Panc1 (cell line): ENCODE measurements at places on chromosomes 16 and 17. TPM values are rescaled to one million over a fixed set of nuclear protein-coding genes. Genes with fewer than 3 reads are reported as not detected.

Gene C16orf95
- total RNA-seq: 6.0 TPM

Gene SLC6A4
- not detected for total RNA-seq

Gene PRR35
- total RNA-seq: 2.2 TPM

Gene NHERF1
- 90.8 TPM for total RNA-seq

Gene SULT1A3
- total RNA-seq: 16.8 TPM

Gene ZG16
- not detected for total RNA-seq

Gene ITGAD
- not detected for total RNA-seq

Gene TEX14
- total RNA-seq: not detected

Gene SOX9
- total RNA-seq: 79.5 TPM

Gene KIF1C
- 117 TPM for total RNA-seq

Gene TNS4
- total RNA-seq: not detected

Gene C16orf86
- 0.80 TPM for total RNA-seq

Gene IQCK
- 15.5 TPM for total RNA-seq

Gene GABARAPL2
- 56.2 TPM for total RNA-seq

Gene ZNF469
- total RNA-seq: 1.3 TPM

Gene CLEC18B
- not detected for total RNA-seq

Gene TP53TG3B
- total RNA-seq: 0.18 TPM

Gene MPP2
- total RNA-seq: 3.5 TPM

Gene SUZ12
- total RNA-seq: 68.3 TPM

Gene ANKRD11
- 99.4 TPM for total RNA-seq

Gene NLGN2
- total RNA-seq: 33.6 TPM

Gene MSRB1
- 25.3 TPM for total RNA-seq
